ENCODE measurements at places on chromosomes 6 and 20.

DNA sequence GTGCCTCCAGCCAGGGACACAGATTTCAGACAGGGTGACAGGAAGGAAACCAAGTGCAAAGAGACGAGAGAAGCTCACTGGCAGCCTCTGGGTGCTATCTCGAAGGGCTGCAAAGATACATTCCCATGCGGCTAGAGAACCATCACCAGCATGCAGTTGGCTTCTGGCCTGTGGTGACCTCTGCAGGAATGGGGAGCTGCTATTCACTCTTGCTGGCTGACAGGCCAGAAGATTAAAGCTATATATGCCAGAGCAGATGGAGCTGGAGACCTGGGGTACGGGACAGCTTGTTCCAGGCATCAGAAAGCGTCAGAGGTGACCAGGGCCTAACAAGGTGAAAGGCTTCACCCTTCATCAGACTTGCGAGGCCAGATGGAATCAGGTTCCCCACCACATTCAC, 20.0 kb downstream of the MAP1LC3A start:
- DNase-seq = no peak

DNA sequence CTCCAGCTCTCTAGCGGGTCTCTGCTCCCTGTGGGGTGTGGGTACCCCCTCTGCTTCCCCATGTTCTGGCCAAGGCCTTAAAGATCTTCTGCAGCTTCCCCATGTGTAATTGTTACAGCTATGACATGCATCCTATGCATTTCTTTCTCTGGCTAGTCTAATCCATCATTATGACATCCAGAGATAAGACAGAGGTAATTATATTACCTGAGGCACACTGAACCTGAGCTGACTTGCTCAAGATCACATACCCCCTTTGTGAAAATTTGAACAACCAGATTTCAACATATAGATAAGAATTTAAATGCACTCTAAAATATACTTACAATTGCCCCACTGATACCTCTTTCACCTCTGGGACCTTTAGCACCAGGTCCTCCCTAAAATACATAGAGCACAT, 102.4 kb downstream of the COL12A1 start:
- DNase-seq = no peak

DNA sequence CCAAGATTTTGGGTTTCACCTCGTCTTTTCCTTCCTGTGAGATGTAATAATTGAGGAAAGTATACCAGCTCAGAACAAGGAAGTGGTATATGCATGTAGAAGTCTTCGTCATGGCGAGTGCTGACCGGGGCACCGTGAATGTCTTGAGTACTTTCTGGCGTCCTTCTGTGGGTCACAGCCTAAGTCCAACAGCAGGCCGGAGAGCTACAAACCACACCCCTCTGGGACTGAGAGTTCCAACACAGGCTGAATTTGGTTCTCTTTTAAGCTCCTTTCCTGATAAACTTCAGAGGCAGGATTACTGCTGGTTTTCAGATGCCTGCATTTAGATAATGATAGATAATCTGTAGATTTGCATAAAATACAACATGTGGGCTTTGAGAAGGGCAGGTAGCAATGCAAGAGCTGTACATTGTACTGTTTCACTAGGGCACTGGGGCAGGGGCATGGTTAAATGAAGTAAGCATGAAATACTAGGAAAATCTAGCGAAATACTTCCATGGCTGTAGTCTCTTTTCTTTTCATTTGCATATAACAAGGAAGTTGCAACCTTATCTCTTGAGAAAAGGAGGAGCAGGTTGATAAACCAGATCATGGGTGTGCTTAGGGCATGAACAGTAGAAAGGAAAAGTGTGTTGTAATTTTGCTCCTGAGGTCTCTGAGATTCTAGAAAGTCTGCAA, at the start of gene ADTRP:
Gene ADTRP, minus strand, starts transcription at position 156 of the 681 bp plus-strand sequence. Its CDS starts 44 bp downstream, at position 112.
- DNase-seq = no peak

GRCh38 chr20:1467082-1467354, 369 bp upstream of the NSFL1C start:
- DNase-seq = no peak

GRCh38 chr6:55009131-55009530, 162.6 kb downstream of the FAM83B start:
- no peak for DNase-seq

GRCh38 chr6:152232501-152233151, 404.5 kb downstream of the SYNE1 start:
- DNase-seq = no peak

DNA sequence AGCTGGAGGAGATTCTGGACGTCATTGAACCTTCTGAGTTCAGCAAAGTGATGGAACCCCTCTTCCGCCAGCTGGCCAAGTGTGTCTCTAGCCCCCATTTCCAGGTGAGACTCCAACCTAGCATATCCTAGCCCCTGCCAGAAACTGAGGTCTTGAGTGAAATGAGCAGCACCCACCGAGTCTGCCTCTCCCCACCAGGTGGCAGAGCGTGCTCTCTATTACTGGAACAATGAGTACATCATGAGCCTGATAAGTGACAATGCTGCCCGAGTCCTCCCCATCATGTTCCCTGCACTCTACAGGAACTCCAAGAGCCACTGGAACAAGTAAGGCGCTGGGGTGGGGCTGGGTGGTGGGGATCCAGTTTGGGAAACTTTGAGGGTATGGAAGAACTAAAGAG, 4.6 kb downstream of the MEA1 start:
- DNase-seq = no peak

GRCh38 chr6:113776998-113777397, 80.1 kb upstream of the MARCKS start:
- DNase-seq = peak; percentile 47

DNA sequence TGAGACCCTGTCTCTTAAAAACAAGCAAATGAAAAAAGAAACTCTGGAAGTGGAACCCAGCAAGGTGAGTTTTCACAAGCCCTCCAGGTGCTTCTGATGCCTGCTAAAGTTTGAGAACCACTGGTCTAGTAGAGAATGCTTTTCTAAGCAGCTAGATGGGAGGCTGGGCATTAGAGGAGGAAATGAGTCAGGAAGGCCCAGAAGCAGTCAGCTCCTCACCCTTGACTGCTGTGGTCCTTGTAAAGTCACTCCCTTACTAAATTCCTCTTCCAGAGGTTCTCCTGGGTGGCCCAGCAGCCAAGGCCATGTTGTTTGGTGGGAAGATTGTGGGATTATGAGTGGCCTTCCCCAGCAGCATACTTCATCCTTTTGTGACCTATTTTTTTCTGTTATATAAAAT, 52.0 kb upstream of the FYN start:
- DNase-seq = no peak

- DNase-seq = no peak
These were observed 128.9 kb upstream of the AKIRIN2 start for GRCh38 chr6:87830907-87831306.

DNA sequence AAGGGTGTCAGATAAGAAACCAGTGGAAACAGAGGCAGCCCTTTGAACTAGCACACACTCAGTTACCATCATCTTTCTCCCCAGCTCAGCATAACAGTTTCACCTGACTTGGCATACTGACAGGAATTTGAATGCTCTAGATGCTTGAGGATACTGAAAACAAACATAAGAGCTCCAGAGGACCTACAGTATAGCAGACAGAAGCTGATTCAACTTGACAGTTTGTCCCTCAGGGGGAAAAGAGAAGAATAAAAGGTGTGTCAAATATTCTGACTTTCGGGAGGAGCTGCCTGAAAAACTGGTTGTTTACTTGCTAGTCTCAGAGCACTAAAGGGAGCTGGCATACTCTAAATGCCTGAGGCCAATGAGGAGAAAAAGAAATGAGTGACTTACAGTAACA, 35.1 kb downstream of the EYS start:
- DNase-seq = no peak

GRCh38 chr6:14450578-14450977, 333.0 kb downstream of the CD83 start:
- DNase-seq = no peak

GRCh38 chr20:33647603-33648395, 14.3 kb upstream of the C20orf144 start:
- DNase-seq = no peak

- no peak for DNase-seq
These were observed 7.7 kb upstream of the CDK5RAP1 start for GRCh38 chr20:33408716-33409654.

- no peak for DNase-seq
These were observed 136.0 kb downstream of the CCDC170 start for GRCh38 chr6:151629791-151630190.

GRCh38 chr6:37513155-37513554, 13.5 kb upstream of the CCDC167 start:
- DNase-seq = no peak

DNA sequence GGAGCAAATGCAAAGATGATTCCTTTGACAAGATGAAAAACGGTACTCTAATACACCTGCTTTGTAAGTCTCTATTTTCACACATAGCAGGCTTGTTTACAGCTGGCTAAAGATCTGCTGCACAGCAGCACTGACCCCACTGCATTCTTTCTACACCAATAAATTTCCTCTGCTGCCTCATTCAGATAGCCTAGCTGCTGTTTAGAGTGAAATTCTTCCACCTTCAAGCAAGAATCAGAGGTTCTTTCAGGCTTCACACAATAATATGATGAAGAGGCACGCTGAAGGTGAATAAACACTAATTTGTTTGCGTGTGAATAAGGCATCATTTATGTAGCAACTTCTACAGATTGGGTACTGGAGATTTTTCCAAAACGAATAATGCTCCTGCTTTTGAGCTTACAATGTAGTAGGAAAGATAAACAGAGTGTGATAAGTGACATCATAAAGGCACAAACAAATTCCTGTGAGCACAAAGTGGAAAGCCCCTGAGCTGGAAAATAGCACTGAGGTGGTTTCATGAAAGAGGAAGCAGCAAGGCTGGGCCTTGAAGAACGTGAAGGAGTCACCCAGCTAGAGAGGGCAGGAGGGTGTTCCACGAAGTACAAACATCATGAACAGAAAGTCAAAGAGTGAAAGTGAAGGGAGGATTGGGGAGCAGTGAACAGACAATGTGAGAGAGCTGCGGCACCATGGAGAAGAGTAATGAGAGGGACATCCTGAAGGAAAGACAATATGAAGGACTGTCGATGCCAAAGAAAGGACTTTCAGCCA, 543.4 kb downstream of the CD83 start:
- DNase-seq = no peak

GRCh38 chr6:50272611-50273010, 222.9 kb upstream of the DEFB112 start:
- no peak for DNase-seq

DNA sequence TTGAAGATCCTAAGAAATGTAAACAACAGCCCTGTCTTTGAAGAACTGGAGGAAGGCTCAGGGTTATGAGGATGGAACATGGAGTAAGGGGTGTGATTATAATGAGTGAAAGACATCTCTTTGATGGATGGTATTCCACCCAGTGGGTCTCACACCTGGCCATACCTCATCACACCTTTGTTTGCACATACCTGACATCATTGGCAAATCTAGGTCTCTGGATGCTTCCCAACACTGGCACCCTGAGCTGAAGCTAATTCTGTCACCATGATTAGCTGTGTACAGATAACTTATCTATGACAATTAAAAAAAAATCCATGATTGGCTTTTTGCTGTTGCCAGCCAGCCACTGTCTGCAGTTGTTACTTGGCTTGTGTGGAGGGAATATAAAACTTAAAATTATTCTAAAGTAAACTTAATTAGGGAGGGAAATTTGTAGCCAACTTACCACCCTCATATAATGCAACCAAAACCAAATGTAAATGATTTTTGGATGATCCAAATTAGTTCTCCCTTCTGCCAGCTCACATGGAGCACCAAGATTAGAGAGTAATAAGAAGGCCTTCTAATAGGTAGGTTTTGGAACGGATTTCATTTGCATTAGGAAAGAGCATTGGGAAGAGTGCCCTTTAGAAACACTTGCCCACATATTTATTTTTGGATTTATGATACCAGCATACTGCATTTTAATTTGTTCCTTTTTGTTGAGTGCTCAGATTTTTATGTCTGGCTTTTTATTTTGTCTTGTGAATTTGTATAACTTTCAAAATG, 249.5 kb downstream of the SOX4 start:
- DNase-seq = no peak

DNA sequence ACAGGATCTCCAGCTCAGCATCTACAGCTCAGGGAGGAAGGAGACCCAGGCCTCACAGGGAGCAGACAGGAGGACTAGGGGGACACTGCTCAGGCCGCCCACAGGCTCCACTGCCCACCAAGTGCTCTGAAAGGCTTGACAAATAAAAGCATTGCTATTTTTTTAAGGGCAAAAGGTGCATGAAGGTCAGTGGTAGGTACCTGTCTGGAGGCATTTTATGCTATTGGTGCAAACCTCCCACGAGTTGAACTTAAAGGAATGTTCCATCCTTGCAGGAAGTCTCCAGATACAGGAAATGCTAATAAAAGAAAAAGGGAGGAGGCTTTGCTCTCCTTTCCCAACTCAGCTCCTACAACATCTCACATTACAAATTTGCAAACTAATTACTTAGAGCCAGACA, 228.1 kb downstream of the FOXC1 start:
- no peak for DNase-seq

DNA sequence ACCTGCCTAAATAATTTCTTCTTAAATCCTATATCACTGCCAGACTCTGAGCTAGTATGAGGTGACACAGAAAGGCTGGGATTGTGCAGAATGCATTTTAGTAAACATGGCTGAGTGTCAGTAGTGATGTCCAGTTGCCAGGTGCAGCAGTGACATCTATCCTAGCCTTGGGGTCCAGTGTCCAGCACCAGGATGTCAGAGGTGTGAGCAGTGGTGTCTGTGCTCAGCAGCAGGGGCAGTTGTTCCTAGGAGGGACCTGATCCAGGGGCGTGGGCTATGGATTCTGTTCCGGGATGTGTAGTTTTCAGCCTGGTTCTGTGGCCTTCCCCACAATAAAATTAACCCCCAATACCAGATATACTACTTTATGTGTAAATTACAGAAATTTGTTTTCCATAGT, 6.0 kb downstream of the HLA-C start:
- DNase-seq = no peak

DNA sequence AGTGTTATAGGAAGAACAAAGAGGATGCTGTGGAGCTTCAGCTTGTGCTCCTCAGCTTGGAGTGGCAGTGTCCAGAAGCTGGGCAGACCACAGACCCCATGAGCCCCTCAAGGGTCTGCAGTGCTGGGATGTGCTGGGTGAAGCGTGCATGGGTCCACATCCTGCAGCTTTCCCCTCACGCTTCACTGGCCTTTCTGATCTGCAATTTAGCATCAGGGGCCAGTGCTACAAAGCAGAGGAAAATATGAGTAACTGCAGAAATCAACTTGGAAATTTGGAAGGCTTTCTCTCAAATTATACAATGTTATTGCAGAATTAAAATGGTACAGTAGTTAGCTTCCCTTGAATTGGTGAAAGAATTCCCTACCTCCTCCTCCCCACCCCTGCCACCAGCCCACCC, 10.1 kb downstream of the SLC17A4 start:
- no peak for DNase-seq

GRCh38 chr6:124674042-124674441, 288.2 kb upstream of the RNF217 start:
- no peak for DNase-seq

Data from neuronal stem cell (in vitro differentiated cells).